Activated T-cell treated with anti-CD3 and anti-CD28 coated beads, Interleukin-2, amount 50 U/mL, for 24 hours (primary cell): ENCODE measurements at places on chromosomes 1 and 21.

DNA sequence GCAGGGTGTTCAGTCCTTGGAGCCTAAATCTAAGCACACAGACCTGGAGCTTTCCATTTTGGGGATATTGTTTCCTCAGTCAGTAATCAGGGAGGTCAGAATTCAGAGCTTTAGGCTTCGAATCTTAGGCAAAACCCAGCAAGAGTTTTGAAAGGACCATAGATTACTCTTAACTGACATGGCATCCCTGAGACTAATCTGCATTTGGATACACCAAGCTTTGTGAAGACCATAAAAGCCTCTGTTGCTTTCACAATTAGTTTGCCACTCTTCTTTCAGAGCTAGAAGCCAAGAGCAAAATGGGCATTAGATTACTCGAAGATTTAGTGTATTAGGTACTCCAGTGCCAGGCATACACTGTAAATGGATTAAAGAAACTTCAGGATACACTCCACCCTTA, 131.8 kb upstream of the GREM2 start:
- no peak for DNase-seq

- no peak for DNase-seq
These were observed 317.9 kb upstream of the AJAP1 start for GRCh38 chr1:4336507-4336906.

GRCh38 chr21:20311234-20311787, 686.9 kb upstream of the NCAM2 start:
- no peak for DNase-seq

DNA sequence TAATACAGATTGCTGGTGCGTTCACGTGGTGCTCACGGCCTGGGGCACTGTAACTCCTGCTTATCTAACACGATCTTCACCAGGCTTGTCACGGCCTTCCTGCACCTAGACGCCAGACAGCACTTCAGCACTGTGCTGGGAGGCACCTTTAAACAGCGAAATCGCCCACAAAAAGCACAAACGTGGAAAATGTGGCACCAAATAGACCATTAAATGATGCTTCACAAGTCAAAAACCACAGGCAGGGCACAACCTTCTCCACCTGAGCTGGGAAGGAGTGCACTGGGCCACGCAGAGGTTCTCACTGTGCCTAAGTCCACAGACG, 20.0 kb downstream of the IBA57 start:
- no peak for DNase-seq

DNA sequence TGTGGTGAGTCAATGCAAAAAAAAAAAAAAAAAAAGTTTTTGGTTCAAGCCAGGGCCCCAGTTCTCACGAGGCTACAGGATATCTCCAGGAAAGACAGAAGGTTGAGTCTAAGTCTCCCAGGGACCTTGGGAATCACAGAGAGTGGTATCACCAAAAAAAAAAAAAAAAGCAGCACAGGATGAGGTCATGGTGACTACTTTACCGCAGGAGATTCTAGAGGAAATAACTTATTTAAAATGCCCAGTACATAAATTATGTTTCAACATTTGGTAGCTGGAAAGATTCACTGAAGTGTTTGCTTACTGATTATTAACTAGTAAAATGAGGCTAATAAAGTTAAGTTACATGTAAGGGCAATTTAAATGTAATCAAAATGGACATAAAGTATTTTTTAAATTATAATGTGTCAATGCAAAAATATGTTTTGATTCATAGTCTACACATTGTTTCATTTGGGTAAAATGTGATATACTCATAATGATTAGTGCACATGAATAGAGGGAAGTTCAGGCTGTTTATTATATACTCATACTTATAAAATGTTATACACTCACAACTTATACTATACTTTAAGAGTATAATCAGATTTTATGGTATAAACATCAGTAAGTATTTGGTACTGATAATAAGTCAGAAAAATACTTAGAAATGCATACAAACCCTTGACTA, 84.1 kb downstream of the PLPPR5 start:
- no peak for DNase-seq

DNA sequence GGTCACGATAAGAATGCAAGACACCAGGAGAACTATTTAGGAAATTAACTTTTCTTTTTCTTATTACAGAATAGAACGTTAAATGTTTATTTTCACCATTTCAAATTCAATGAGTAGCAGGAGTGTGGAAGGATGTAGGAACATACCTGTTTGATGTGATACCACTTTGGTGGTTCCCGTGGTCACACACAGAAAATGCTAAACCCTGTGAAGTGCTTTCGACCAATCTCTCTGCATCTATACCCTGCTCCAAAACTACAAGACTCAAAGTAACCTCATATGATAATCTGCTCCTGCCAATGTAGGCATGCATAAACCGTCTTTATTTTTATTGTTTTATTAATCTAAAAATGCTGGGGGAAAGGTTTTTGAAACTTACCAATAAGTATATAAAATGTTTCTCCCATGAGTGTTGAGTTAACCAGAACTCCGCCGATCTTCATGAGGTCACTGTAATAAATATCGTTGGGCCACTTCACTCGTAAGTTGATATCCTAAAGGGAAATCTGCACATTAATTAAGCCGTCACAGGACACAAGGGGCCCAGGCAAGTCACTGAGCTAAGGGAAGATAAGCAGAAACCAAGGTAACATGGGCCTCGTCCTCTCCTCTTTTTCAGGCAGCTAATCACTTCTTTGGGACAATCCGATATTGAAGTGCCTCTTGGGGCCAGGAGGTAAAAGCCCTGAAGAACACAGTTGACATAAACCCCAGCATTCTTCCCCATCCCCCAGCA, 60.6 kb downstream of the SIM2 start:
- no peak for DNase-seq

- no peak for DNase-seq
These were observed 13.5 kb upstream of the ZNF678 start for GRCh38 chr1:227549892-227550291.

- DNase-seq = no peak
These were observed 384.6 kb downstream of the PLPP3 start for GRCh38 chr1:56194701-56195300.

- DNase-seq = peak; percentile 50
These were observed 131.7 kb downstream of the HHIPL2 start for GRCh38 chr1:222416001-222416791.

DNA sequence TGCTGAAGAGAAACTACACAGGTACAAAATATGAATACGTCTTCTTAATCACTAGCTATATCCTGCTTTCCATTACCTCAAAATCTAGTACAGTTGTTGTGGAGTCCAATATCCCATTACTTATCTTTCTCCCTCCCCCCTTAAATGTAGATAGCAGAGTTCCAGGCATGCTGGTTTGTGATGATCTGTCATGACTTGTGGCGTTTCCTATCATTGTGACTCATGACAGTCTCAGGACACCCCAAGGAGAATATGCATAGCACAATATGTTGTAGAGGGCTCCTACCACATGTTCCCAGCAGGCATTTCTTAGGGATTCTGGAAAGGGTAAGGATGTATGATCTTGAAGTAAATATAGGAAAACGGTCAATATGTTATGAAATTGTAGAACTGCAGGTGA, 206.9 kb downstream of the USH2A start:
- DNase-seq = no peak

GRCh38 chr1:222097588-222097987, 355.7 kb upstream of the DUSP10 start:
- no peak for DNase-seq

DNA sequence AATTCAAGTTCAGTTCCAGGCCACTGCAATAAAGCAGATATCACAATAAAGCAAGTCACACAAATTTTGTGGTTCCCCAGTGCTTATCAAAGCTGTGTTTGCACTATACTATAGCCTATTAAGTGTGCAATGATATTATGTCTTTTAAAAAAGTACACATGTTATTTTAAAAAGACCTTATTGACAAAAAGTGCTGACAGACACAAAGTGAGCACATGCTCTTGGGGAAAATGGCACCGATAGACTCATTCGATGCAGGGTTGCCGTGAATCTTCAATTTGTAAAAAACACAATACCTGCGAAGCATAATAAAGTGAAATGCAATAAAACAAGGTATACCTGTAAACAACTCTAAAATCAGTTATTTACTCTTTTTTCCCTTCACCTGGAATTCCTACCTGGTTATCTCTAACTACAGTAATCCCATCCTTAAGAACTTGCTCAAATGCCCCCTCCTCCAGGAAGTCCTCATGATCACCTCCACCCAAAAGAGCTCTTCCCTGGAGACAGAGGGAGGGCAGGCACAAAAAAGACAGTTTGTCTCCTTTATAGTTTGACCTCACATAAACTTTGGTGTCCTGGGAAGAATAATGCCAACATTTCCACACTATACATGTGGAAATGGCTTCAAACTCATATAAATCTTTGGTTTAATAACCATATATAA, 9.7 kb upstream of the C1orf198 start:
- DNase-seq = no peak

DNA sequence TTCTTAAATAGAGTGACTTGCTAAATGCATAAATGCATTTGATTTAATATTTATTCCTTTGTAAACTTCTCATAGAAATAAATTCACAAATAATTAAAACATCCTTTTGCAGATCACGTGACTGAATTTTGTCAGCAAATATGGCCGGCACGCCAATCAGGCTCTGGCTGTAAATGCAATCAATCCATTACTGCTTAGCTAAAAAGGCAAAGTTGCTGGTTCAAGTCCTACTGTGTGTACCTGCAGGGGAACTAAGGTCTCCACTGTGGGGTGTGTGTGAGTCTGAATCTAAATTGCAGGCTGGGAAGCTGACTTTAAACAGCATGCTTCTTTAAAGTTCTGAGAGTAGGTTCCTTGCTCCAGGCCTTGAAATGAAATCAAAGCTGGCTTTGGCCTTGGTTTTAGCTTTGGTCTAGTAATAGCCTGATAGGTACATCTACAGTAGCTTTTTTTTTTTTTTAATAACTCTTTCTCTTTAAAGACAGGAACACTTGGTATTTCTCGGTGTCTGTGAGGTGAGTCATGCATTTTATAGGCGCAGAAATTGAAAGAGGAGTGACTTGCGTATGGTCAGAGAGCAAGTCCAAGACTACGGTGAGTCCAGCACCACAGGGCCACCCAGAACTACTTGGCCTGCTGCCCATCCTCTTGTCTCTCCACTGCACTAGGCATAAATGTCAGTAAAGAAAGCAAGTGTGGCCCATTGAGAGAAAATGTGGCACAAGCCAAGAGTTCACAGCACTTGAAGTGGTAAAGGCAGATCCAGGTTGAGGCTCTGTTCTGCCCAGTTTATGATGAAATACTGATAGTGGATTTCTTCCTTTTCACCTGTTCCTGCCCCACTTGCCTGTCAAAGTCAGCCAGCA, 36.2 kb upstream of the LYST start:
- no peak for DNase-seq

- DNase-seq = no peak
These were observed 46.6 kb upstream of the C1orf105 start for GRCh38 chr1:172373864-172374263.

GRCh38 chr1:171116676-171117075, 26.0 kb downstream of the FMO3 start:
- no peak for DNase-seq

- no peak for DNase-seq
These were observed 78.2 kb upstream of the CAPZB start for GRCh38 chr1:19563324-19564097.

DNA sequence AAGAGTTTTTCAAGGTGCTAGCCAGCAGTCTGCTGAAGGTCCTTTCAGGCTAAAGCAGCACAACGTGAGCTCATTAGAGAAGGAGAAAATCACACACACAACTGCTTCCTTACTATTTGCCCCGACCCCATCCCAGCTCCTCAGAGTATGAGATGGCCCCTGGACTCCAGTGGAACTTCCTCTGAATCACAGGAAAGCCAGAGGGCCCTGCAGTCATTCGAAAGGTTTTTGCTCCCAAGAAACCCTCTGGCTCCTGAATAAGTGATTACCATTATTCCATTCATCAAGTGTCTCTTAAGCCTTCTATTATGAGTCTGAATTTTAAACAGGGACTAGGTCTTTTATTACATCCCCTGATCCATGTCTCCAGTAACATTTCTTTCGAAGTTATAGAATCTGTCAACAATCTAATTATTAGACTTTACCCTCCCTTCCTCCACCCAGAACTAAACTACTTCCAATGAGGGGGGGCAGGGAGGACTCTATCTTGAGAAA, 14.6 kb downstream of the SIPA1L2 start:
- no peak for DNase-seq
